ENCODE measurements at places on chromosomes 1 and 21.

DNA sequence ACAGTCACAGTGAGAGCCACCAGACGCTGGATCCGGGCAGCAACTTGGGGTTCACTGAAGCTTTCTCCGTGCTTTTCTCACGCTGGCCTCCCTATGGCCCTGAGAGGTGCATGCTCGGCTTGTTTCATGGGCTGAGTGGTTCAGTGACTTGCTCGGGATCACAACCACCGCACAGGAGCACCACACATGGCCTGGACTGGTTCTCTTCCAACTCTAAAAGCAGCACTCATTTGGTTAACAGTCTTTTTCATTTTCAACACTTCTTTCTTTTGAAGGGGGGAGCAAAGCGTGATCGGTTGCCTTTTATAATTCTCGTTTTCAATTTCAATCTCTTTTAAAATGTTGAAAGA lies 26.2 kb downstream of the UBIAD1 start:
- DNase-seq = no peak

DNA sequence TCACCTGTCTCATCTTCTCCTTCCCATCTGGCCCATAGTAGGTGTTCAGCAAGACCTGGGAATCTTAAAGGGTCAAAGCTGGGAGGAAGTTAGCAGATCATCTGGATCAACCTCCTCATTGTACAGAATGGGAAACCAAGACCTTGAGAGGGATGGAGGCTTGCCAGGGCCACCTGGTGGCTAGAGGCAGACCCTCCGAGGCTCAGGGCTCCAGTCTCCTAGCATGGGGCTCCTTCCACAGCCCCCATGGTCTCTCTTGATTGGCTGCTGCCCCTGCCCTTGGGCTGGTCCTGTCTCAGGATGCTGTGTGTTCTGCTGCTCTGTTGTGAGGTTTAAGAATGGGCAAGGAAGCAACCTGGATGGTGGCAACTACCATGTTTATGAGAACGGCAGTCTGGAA lies 68.7 kb upstream of the CNTN2 start:
- DNase-seq = no peak

- DNase-seq = no peak
These were observed 56.9 kb downstream of the MIER1 start for GRCh38 chr1:66981679-66982078.

DNA sequence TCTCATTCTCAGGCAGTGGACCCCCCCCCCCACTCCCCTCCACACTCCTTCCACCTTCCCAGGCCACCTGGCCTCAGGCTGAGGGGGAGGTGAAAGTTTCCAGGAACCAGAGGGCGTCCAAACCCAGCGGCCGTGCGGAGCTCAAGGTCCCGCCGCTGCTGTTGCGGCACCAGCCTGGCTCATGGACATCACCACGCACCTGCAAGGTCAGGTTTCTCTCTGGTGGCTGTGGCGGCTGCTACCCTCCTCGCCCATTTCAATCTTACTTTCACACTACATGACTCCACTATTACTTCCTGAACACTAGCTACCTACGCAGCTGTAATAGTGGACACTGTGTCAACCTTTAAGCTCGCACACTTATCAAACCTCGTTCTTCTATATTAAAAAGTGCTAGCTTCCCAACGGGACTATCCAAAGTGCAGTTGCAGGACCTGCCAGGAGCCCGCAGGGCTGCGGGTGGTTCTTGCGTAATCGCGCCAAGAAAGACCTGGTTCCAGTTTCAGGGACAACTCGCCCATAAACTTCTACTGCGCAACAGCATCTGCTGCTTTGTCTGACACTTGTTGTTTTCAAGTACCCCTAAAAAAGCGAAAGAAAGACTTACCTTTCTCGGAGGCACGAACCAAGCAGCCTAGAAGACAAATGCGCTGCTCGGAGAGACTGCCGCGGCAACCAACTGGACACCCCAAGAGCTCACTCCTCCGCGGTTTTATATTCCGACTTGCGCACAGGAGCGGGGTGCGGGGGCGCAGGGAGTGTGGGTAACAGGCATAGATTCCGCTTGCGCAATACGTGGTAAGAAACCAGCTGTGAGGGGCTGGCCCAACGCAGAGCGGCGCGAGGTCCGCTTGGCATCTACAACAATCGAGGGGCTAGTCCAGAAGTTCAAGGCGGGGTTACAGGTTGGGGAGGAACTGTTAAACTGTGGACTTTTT lies at the start of gene DIRAS3:
Gene DIRAS3, minus strand, starts transcription at position 687 of the 938 bp plus-strand sequence. CDS start 3,330 bp downstream, outside the sequence.
- peak; percentile 23 for DNase-seq

DNA sequence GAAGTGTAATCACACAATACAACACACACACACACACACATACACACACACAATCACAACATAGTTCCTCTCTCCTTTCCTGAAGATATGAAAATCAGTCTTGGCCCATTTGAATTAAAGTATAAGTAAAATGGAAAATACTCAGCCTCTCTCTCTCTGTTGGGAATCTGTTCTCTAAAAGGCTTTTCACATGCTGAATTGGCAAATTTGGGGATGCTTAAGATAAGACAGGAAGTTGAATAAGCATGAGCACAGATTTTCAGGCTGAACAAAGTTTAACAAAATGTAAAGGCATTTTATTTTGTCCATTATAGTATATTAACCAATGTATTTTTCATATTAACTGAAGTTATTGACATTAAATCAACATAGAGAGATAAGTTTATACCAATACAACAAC lies 23.7 kb upstream of the FMO2 start:
- DNase-seq = no peak

DNA sequence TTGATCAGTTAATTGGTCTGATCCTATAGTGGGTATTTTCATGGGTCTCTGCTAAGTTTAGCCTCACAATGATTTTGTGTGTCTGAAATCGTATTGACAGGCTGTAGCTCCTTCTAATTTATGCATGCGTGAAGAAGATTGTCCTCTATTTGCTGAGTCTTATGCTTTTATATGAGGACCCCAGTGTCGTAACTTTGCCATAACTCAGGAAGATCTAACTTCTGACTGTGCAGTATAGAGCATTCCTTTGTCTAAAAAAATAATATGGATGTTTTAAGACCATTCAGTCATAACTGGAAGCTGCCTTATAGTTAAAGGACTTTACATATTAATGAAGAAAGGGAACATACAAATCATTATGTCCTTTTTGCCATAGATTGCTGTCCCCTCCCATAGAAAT lies 73.3 kb downstream of the CAMTA1 start:
- DNase-seq = no peak

DNA sequence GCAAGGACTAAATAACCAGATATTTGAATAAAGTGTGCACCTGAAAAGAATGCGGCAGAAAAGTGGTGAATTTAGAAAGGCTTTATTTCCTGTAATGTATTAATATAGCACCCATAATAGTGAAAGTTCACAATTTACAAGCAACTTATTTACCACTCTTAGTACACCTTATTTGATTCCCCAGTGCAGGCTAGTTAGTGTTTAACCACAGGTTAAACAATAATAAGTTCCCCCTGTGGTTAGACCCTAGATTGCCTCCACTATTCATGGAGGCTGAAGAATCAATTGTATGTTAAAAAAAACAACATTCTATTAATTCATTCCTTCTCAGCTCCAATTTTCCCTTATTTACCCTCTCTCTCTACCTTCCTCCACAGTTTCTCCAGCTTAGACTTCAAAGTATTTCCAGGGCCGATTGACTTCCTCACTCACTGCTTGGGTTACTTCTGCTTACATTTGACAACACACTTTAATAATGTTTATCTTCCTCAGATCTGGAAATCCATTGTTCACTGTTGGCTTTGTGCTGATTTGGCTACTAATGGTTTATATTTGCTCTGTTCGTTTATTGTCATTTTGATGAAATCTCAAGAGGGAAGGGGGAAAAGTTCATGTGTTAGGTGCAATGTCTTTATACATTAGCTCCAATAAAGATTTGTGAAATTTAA lies 796.3 kb downstream of the BRINP3 start:
- no peak for DNase-seq

DNA sequence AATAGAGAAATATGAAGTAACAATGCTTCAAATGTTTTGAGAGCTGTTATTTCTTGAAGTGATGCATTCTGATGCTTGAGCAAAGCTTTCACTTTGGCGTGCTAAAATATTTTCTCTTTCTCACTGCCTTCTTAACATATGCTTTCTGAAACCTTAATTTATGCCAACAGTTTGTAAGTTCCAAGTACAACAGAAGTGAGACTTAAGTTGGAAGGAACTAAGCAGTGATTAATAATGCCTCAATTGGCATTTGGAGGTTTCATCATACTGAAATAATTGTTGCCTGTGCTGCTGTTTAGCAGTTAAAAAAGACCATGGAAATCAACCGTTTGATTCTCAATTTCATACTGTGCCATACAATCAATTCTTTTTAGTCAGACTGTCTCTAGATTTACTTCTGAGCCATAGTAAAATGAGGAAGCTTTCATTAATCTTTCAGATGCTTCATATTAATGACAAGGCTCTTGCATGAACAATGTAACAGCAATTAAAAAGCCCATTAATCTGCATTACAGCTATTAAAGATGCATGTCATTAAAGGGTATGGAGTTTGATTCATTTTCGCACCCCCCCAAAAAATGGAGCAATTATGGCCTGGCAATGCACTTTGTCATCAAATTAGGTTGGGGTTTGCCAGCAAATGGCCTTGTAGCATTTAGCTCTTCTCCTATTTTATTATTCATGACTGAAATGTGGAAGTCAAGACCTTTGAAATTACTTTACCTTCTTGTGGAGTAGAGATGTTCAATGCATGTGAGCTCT lies 375.3 kb downstream of the USH2A start:
- no peak for DNase-seq

- DNase-seq = no peak
These were observed 69.0 kb downstream of the VWA5B1 start for GRCh38 chr1:20359451-20360330.

DNA sequence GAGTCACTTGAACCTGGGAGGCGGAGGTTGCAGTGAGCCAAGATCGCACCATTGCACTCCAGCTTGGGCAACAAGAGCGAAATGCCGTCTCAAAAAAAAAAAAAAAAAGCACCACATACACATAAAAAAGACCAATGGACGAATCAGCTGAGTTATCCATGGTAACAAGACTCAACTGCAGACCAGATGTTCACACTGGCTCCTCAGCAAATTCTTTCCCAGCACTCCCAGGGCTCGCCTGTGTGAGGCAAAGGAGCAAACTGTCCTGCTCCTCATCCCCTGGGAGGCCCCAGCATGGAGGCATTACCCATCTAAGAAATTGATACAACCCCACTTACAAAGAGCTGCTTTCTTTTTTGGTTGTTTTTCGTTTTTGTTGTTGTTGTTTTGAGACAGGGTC lies 3.1 kb downstream of the TMEM234 start:
- no peak for DNase-seq

- no peak for DNase-seq
These were observed 155.2 kb downstream of the DISP1 start for GRCh38 chr1:222970040-222970439.

- no peak for DNase-seq
These were observed 9.6 kb upstream of the ADCY10 start for GRCh38 chr1:167923324-167924056.

DNA sequence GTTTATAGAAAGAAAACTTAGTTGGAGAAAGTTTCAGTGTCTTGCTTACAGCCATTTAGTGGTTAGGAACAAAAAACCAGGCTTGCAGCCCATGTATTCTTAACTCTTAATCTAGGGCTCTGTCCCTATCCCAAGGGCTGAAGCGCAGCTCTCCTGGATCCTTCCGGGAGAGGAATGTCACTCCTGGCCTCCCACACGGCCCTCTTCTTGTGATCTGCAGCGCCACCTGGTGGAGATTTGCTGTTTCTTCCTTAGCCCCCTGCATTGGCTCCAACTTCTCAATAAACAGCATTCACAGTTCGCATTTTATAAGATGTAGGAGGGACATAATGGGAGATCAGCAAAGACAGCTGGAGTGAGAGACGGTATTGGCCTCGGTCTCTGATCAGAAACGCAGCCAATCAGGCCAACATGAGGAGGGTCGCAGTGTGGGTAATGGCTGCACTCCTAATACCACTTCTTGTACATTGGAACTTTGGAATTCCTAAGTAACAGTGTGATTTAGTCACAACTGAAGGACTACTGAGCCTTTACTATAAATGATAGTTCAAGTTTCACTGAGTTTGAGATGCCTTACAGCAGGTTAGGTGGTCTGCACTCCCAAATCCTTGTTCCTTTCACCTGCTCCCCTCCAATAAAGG lies 283.4 kb downstream of the ASTN1 start:
- peak; percentile 78 for DNase-seq

GRCh38 chr1:11528611-11529261 lies 49.8 kb downstream of the DISP3 start:
- no peak for DNase-seq

DNA sequence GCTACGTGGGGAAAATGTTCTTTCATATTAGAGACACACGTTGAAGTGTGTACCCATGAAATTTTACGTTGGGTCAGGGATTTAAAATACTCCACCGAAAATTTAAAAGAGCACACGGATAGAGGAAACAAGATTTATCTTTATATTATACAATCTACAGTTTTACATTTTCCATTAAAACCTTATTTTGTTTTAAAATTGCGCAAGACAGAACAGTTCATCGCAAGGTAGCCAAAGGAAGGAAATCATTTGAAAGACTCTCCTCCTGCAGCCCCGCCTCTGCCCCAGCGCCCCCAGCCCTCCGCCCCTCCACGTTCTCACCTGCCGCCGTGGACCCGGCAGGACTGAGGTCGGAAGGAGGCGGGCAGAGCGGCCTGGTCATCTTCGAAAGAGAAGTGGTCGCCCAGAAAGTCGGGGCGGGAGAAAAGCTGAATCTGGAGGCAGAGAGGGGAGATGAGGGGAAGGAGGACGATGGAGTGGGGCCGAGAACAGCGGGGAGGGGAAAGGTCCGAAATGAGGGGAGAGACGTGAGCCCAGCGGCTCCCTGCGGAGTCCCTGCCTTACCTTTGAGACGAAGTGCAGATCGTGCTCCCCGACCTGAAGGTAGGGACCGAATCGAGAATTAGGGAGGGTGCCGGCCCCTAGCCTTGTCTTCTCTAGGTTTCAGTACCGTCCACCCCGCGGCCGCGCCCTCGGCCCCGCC lies 18.0 kb downstream of the CRYBG2 start:
- DNase-seq = no peak

- DNase-seq = no peak
These were observed 1.2 kb upstream of the FHAD1 start for GRCh38 chr1:15245593-15246360.

GRCh38 chr21:46555678-46556077 lies 49.2 kb downstream of the S100B start:
- DNase-seq = no peak

DNA sequence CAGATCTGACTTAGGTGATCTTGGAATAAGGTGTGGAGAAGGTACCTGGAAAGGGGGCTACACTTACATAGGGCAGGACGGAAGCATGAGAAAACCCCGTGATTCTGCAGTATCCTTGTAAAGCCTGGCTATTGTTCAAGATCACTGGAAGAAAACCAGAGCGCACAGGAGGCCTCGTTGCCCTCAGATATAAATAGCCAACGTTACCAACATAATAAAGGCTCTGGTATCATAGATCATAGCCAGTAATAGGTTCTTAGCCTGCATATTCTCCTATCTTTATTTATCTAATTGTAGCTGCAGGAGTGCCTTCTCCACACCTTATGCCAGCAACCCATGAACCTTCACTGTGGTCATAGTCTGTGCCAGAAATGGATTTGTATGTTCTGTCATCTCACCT lies 35.9 kb upstream of the MPZL1 start:
- DNase-seq = no peak
